ENCODE measurements at places on chromosomes 2 and 18.

DNA sequence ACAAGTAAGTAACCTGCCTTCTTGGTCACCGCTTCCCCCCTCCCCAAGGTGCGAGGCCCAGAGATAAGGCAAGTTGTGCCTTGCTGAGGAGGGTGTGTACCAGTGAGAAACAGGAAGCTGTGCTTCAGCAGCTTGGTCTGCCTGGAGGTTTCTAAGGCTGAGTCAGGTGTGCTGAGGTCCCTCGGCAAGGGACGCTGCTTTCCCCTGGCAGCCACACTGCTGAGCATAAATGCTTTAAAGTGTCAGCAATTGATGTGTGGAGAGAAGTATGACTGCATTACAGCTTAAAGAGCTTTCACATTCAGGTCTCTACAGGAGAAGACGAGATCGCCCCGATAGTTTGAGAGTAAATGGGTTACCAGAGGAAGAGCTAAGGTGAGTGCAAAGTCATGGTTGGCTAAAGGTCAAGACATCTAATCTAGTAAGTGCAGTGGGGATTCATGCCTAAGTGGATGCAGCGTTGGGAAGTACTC is 86.9 kb downstream of the LIMS1 start:
- H3K36me3 ChIP-seq = no peaks in the 10 kb centered on the region
- no peak overlapping the region for H3K4me3 ChIP-seq
- peaks cover 84% of the 10 kb centered on the region for H3K4me1 ChIP-seq
- DNase-seq = peak; percentile 37
- no peaks in the 10 kb centered on the region for H3K27me3 ChIP-seq
- peak overlapping the region; percentile 26 for H3K27ac ChIP-seq

GRCh38 chr2:27544143-27544821 is 38.6 kb upstream of the ZNF512 start:
- no peaks in the 10 kb centered on the region for H3K4me1 ChIP-seq
- H3K4me3 ChIP-seq = no peak overlapping the region
- no peaks in the 10 kb centered on the region for H3K27me3 ChIP-seq
- H3K27ac ChIP-seq = no peak overlapping the region
- DNase-seq = no peak

GRCh38 chr2:60331115-60331809 is 222.2 kb downstream of the BCL11A start:
- H3K27me3 ChIP-seq = no peaks in the 10 kb centered on the region
- H3K36me3 ChIP-seq = no peaks in the 10 kb centered on the region
- no peak for DNase-seq
- H3K4me1 ChIP-seq = no peaks in the 10 kb centered on the region

DNA sequence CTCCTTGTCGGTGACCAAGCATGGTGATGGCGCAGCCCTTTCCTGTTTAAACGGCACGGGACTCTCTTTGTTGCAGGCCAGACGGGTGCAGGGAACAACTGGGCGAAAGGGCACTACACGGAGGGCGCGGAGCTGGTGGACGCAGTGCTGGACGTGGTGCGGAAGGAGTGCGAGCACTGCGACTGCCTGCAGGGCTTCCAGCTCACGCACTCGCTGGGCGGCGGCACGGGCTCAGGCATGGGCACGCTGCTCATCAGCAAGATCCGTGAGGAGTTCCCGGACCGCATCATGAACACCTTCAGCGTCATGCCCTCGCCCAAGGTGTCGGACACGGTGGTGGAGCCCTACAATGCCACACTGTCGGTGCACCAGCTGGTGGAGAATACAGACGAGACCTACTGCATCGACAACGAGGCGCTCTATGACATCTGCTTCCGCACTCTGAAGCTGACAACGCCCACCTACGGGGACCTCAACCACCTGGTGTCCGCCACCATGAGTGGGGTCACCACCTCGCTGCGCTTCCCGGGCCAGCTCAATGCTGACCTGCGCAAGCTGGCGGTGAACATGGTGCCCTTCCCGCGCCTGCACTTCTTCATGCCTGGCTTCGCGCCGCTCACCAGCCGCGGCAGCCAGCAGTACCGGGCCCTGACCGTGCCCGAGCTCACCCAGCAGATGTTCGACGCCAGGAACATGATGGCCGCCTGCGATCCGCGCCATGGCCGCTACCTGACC is 17.1 kb downstream of the TUBB6 start:
- no peak for DNase-seq
- no peaks in the 10 kb centered on the region for H3K27me3 ChIP-seq
- no peaks in the 10 kb centered on the region for H3K4me1 ChIP-seq
- no peak overlapping the region for H3K4me3 ChIP-seq
- no peak overlapping the region for H3K27ac ChIP-seq
- peaks cover 33% of the 10 kb centered on the region for H3K36me3 ChIP-seq

DNA sequence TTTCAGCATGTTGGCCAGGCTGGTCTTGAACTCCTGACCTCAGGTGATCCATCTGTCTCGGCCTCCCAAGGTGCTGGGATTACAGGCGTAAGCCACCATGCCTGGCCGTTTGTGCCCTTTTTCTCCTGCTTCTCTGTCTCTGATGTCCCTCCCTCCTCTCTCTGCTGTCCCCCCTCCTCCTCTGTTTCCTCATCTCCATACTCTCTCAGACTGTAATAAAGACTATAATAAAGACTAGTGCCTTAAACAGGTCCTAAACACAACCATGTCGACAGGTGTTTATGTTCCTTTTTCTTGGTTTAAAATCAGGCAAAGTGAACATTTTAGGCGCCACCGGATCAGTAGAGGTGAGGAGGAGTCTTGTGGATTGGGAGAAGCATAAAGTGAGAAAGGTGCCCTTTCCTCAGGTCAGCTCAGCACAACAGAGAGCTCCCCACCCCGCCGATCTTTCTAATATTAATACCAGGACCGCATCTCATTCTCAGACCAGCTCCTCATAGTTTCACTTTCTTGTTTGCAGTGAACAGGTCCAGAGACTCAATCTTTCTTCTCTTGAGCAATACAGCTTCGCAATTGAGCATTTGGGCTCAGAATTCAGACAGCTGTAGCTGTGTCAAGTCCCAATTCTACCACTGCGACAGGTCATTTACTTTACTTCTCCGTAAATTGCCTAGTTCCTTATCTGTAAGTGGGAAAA is 23.7 kb downstream of the TIMM21 start:
- no peaks in the 10 kb centered on the region for H3K36me3 ChIP-seq
- no peaks in the 10 kb centered on the region for H3K27me3 ChIP-seq
- H3K27ac ChIP-seq = no peak overlapping the region

- H3K4me3 ChIP-seq = no peak overlapping the region
- DNase-seq = no peak
- H3K27ac ChIP-seq = no peak overlapping the region
- H3K36me3 ChIP-seq = no peaks in the 10 kb centered on the region
These were observed 3.6 kb downstream of the CHN1 start for GRCh38 chr2:175001566-175001965.

GRCh38 chr2:109538546-109538945 is 75.2 kb downstream of the SEPTIN10 start:
- no peak overlapping the region for H3K27ac ChIP-seq
- no peak overlapping the region for H3K4me3 ChIP-seq
- DNase-seq = no peak
- no peaks in the 10 kb centered on the region for H3K4me1 ChIP-seq

GRCh38 chr2:102484310-102485061 is 11.5 kb downstream of the SLC9A4 start:
- H3K4me1 ChIP-seq = peaks cover 1% of the 10 kb centered on the region
- no peaks in the 10 kb centered on the region for H3K27me3 ChIP-seq
- no peak overlapping the region for H3K4me3 ChIP-seq
- no peak for DNase-seq
- no peaks in the 10 kb centered on the region for H3K36me3 ChIP-seq
- H3K27ac ChIP-seq = no peak overlapping the region

DNA sequence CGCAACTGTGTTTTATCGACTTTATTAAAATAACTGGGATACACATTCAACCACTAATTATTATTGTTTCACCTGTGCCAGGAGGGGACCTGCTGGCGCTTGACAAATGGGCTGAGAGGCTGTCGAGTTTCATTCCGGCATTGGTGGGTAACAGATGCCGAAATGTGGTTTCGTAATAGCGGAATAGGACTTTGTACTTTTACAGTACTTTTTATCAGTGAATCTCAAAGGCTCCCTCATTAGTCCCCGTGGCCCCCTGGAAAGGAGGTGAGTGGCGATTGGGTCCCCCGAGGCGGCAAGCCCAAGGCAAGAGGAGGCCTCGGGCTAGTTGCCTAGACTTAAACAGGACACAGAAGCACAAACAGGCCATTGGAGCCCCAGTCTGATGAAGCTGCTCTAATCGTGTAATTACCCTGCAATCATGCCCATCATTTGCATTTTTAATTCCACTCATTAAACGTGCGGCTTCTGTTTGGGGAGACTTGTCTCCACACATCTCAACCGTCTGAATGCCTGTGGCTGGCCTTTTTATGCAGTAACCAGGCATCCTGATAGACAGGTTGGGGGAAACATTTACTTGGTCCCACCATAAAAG is 193.2 kb downstream of the INO80D start:
- no peaks in the 10 kb centered on the region for H3K4me1 ChIP-seq
- H3K27ac ChIP-seq = no peak overlapping the region
- no peak overlapping the region for H3K4me3 ChIP-seq
- H3K27me3 ChIP-seq = no peaks in the 10 kb centered on the region

- H3K27me3 ChIP-seq = peaks cover 28% of the 10 kb centered on the region
- no peak overlapping the region for H3K27ac ChIP-seq
- peaks cover 3% of the 10 kb centered on the region for H3K4me1 ChIP-seq
- no peak overlapping the region for H3K4me3 ChIP-seq
- no peaks in the 10 kb centered on the region for H3K36me3 ChIP-seq
These were observed 20.6 kb upstream of the ANKRD53 start for GRCh38 chr2:70957798-70958197.

DNA sequence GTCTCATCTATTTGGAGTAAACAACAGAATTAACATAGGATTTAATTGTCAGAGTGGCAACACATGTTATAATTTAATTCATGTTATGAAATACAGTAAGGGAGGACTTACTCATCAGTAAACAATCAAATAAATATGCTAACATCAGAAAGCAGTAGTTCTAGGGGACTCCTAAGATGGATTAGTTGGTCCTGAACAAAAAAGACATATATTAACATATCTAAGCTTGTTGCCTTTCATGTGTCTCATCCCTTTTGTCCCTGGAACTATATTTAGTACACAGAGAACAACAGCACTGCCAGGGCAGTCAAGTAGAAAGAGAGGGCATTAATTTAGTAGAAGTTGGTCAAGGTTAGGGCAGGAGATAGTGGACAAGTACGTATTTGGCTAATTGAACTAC is 117.8 kb upstream of the FZD5 start:
- DNase-seq = no peak
- H3K27ac ChIP-seq = peak overlapping the region; percentile 0
- no peak overlapping the region for H3K4me3 ChIP-seq
- H3K27me3 ChIP-seq = no peaks in the 10 kb centered on the region
- H3K36me3 ChIP-seq = no peaks in the 10 kb centered on the region
- H3K4me1 ChIP-seq = peaks cover 3% of the 10 kb centered on the region

- no peaks in the 10 kb centered on the region for H3K36me3 ChIP-seq
- H3K4me1 ChIP-seq = peaks cover 8% of the 10 kb centered on the region
- H3K4me3 ChIP-seq = no peak overlapping the region
These were observed 516.6 kb upstream of the ZEB2 start for GRCh38 chr2:145036421-145037011.

GRCh38 chr2:75540994-75541393 is 19.7 kb downstream of the EVA1A start:
- H3K36me3 ChIP-seq = no peaks in the 10 kb centered on the region
- H3K27ac ChIP-seq = no peak overlapping the region
- H3K27me3 ChIP-seq = no peaks in the 10 kb centered on the region
- peaks cover 29% of the 10 kb centered on the region for H3K4me1 ChIP-seq

- H3K27me3 ChIP-seq = no peaks in the 10 kb centered on the region
- no peaks in the 10 kb centered on the region for H3K4me1 ChIP-seq
- H3K36me3 ChIP-seq = no peaks in the 10 kb centered on the region
These were observed 242.6 kb upstream of the THSD7B start for GRCh38 chr2:136522724-136523123.

- H3K36me3 ChIP-seq = no peaks in the 10 kb centered on the region
- no peaks in the 10 kb centered on the region for H3K4me1 ChIP-seq
- H3K27ac ChIP-seq = no peak overlapping the region
- DNase-seq = no peak
- no peaks in the 10 kb centered on the region for H3K27me3 ChIP-seq
These were observed 95.9 kb upstream of the MBOAT2 start for GRCh38 chr2:9099341-9099751.

DNA sequence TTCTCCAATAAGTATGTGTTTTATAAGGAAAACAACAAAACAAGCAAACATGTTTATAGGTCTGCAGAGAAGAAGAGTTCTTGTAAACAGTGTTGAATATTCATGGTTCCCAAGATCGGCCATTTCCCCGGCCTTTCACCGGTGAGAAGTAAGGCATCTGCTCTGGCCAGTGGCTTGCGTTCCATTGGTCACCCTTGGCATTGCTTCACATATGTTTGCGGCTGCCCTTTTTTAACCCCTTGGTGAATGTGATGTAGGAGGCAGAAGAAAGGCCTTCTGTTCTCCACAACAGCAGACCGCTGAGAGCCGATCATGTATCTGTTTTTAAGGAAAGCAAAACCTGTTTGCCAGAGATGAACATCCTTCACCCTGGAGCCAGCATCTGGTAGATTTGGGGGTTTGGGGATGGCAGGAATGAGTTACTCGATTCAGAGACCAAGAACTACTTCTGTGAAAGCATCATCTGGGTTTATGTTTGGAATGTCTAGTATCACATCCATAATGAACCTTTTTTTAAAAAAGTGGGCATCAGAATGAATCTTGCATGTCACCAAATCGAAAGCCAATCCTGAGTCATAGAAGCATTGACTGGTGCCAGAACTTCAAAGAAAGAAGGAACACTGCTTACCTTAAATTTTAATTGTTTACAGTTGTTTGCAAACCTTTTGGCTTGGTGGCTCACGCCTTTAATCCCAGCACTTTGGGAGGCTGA is 112.3 kb downstream of the AGAP1 start:
- H3K4me3 ChIP-seq = no peak overlapping the region
- H3K27me3 ChIP-seq = no peaks in the 10 kb centered on the region
- peaks cover 9% of the 10 kb centered on the region for H3K4me1 ChIP-seq
- no peaks in the 10 kb centered on the region for H3K36me3 ChIP-seq

DNA sequence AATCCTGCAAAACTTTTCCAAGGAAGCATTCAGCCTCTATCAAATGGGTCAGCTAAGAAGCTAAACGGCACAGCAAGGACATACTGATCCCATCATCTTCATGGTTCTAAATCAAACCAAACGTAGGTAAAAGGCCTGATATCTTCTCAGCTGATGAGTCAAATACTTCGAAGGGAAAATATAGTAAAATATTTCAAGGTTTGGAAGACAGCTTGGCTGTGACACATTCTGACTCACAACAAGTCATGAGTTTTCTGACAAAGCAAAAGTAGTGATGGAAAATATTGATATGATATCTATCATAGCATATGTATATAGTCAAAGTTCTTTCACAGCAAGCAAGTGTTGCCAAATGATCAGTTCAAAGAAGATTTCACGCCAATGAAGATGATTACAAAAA is 31.5 kb downstream of the DOCK10 start:
- H3K27ac ChIP-seq = no peak overlapping the region
- H3K4me3 ChIP-seq = no peak overlapping the region
- H3K4me1 ChIP-seq = no peaks in the 10 kb centered on the region
- DNase-seq = no peak
- no peaks in the 10 kb centered on the region for H3K27me3 ChIP-seq
- H3K36me3 ChIP-seq = no peaks in the 10 kb centered on the region

Data from lung (tissue), 17 donors.